ENCODE measurements at places on chromosomes 2 and 18. TPM values are rescaled to one million over a fixed set of nuclear protein-coding genes. Genes with fewer than 3 reads are reported as not detected.

GRCh38 chr2:9308186-9308955, 101.8 kb downstream of the ASAP2 start:
- no peak overlapping the region for H3K4me3 ChIP-seq
- H3K27me3 ChIP-seq: no peaks in the 10 kb centered on the region
- H3K36me3 ChIP-seq: no peaks in the 10 kb centered on the region
- H3K27ac ChIP-seq: no peak overlapping the region

GRCh38 chr2:201964631-201965206, 68.9 kb upstream of the FZD7 start:
- DNase-seq: no peak
- no peak overlapping the region for H3K4me3 ChIP-seq
- no peaks in the 10 kb centered on the region for H3K27me3 ChIP-seq
- H3K36me3 ChIP-seq: peaks cover 19% of the 10 kb centered on the region

Gene SERPINB5
- total RNA-seq: 0.18 TPM

GRCh38 chr2:100984892-100985307, 17.2 kb upstream of the RPL31 start:
- no peak overlapping the region for H3K27ac ChIP-seq
- no peaks in the 10 kb centered on the region for H3K36me3 ChIP-seq
- H3K27me3 ChIP-seq: no peaks in the 10 kb centered on the region
- H3K4me3 ChIP-seq: no peak overlapping the region
- H3K4me1 ChIP-seq: peaks cover 25% of the 10 kb centered on the region

Gene CNNM4
- total RNA-seq: 13.9 TPM

DNA sequence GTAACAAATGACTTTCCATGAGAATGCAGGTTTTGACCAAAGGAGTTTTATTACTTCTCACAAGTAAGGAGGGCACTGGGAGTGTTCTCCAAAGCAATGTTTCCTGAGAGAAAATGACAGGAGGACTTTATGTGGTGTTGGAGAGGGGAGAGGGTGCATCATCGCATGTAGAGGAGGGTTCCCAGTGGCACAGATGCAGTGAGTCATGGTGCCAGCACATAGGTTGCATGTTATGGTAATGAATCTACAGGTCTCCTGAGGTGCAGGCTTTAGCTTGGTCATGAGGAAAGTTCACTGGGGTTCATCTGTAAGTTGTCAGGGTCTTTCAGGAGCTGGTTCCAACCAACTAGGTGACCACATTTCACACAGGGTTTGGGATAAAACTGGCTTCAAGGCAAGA, 30.4 kb downstream of the NAT8 start:
- no peaks in the 10 kb centered on the region for H3K36me3 ChIP-seq
- no peak overlapping the region for H3K27ac ChIP-seq
- H3K4me3 ChIP-seq: no peak overlapping the region
- H3K4me1 ChIP-seq: no peaks in the 10 kb centered on the region

Gene MYOM1
- total RNA-seq: 0.53 TPM

Gene EPAS1
- total RNA-seq: 4.7 TPM

Gene NT5C1B
- total RNA-seq: not detected

Gene CNDP1
- 0.11 TPM for total RNA-seq

DNA sequence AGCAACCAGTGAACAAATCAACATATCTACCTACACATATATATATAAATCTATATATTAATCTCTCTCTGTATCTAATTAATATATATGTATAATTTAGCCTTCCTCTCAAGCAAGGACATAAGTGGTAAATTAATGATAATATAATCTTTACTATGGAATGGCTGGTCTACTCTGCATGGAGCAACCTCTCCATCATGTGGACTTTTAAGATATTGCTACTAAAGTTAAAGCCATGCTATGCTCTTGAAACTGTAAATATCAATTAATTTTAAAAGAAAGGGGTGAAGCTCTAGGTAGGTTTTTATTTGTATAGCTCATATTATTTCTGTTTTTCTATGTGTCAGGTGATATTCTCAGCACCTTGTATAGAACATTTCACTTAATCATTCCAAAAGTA, 147.0 kb downstream of the PPP1R1C start:
- no peaks in the 10 kb centered on the region for H3K4me1 ChIP-seq
- H3K4me3 ChIP-seq: no peak overlapping the region
- H3K27ac ChIP-seq: no peak overlapping the region
- H3K36me3 ChIP-seq: no peaks in the 10 kb centered on the region
- H3K27me3 ChIP-seq: no peaks in the 10 kb centered on the region
- DNase-seq: no peak

Gene DPY30
- total RNA-seq: 135 TPM

Gene TGFBRAP1
- 16.3 TPM for total RNA-seq

DNA sequence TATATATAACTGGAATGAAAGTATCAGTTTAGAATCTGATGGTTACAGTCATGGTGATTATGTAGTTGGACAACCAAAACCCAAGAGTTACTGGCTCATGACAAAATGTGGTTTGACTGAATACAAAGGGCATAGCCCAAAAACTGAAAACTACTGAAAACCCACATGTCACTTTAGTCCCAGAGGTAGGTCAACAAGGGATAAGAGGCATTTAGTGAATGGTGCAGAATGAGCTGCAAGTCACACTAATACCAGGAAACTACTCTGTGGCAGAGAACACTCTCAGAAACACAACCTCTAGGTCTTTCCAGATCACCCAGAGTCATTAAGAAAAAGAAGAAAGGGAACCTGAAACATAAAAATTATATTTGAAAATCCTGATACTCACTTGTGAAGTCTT, 154.5 kb downstream of the AGPS start:
- H3K27ac ChIP-seq: no peak overlapping the region
- no peak overlapping the region for H3K4me3 ChIP-seq
- H3K36me3 ChIP-seq: peaks cover 18% of the 10 kb centered on the region
- no peak for DNase-seq

Gene DHRS9
- not detected for total RNA-seq

Data from WTC11 (cell line).